ENCODE measurements at places on chromosomes 4 and X.

- no peak for DNase-seq
Measured at GRCh38 chr4:33357121-33357520, 2637.0 kb downstream of the PCDH7 start.

DNA sequence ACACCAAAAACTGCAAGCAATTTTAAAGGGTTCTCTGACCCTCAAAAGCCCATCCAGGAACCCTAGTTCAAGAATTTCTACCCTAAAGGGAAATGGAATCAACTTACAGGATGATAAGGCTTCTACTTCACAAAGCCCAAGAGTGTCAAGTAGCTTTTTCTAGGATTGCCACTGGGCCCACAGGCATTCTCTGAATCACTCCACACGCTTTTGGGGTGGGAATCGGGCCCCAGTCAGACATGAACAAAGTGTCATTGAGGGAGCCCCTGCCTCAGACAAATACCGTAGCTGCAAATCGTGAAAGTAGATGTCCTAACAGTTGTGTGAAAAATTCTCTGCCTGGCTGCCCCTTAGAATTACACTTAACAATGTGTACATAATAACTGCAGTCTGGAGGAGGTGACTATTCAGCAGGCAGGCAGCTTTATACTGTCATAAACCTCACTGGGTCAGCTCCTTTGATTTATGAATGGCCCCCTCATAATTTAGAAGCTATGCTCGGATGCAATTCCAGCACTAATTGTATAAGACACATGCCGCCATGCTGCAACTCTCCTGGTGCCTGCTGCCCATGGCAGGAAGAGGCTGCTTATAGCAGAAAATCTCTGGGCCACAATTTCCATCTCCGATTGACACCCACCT lies 36.7 kb downstream of the CHRDL1 start:
- DNase-seq, result no peak

GRCh38 chr4:185840201-185840600 lies 28.2 kb upstream of the SORBS2 start:
- no peak for DNase-seq

GRCh38 chrX:130378024-130378669 lies 7.3 kb downstream of the GPR119 start:
- no peak for DNase-seq

DNA sequence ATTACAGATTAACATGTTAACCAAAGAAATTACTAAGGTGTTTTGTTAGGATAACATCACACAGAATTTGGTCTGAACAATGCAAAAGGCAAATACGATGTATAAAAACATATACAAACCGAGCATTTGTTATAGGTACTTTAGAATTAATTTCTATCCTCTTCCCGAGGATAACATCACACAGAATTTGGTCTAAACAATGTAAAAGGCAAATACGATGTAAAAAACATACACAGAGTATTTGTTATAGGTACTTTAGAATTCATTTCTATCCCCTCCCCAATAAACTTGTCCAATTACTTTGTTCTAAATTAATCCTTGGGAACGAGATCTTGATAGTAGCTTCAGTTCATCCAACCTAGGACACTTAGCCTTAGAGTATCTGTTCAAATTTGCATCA lies 7.6 kb downstream of the HNRNPDL start:
- no peak for DNase-seq

- DNase-seq, result no peak
Measured at GRCh38 chr4:94689155-94689860, 68.4 kb upstream of the BMPR1B start.

DNA sequence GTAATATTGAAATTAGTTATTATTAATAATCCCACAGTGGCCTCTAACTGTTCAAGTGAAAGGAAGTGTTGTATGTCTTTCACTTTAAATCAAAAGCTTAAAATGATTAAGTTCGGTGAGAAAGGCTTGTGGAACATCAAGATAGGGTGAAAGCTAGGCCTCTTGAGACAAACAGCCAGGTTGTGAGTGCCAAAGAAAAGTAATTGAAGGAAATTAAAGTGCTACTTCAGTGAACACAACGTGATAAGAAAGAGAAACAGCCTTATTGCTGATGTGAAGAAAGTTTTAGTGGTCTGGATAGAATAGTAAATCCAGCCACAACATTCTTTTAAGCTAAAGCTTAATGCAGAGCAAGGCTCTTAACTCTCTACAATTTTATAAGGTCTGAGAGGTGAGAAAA lies 42.6 kb upstream of the IL13RA2 start:
- no peak for DNase-seq

Data from sciatic nerve (tissue), 2 donors.